ENCODE measurements at places on chromosomes 11 and 22. TPM values are rescaled to one million over a fixed set of nuclear protein-coding genes. Genes with fewer than 3 reads are reported as not detected.

- no peak for DNase-seq
Observed at GRCh38 chr11:128544471-128545051, 42.8 kb downstream of the ETS1 start.

GRCh38 chr22:47802421-47802820 is 1040.0 kb downstream of the TBC1D22A start:
- DNase-seq: no peak

DNA sequence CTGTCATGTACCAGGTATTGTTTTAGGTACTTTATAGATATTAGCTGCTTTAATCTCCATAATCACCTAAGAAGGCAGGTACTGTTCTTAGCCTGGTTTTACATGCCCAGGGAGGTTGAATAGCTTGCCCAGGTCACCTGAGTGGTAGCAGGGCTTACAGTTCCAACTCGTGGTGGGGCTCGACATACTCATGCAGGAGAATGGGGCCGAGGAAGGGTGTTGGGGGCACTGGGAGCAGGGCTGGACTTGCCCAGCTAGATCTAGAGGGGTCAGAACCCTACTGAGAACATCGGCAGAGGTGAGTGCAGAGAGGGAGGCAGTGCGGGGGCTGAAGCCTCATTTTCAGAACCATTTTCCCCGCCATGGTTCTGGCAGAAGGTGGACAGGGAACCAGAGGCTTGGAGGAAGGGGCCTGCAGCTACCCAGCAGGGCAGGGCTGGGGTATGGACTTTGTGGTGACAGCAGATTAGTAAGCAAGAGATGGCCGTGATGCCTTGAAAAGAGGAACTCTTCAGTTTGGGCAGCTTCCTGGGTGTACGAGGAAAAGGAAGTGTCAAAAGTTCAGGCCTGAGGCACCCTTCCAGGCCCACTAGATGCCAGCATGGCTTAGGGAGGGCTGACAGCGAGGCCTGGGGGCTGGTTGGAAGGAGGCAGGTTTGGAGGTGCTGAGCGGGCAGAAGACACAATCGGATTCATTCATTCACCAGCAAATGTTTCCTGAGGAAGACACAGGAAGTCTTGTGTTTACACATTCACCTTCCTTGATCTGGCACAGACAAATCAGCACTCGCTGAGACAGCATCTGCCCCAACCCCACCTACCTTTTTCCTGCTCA is 54.7 kb upstream of the LYVE1 start:
- no peak for DNase-seq

- peak; percentile 32 for DNase-seq
Observed at GRCh38 chr11:88508759-88509581, 171.4 kb upstream of the CTSC start.

Gene MS4A4A
- total RNA-seq: not detected

Data from MG63 (cell line).